ENCODE measurements at places on chromosomes 6 and 20.
A peak's percentile ranks its signal among the peaks of the same experiment; 100 is the strongest.

DNA sequence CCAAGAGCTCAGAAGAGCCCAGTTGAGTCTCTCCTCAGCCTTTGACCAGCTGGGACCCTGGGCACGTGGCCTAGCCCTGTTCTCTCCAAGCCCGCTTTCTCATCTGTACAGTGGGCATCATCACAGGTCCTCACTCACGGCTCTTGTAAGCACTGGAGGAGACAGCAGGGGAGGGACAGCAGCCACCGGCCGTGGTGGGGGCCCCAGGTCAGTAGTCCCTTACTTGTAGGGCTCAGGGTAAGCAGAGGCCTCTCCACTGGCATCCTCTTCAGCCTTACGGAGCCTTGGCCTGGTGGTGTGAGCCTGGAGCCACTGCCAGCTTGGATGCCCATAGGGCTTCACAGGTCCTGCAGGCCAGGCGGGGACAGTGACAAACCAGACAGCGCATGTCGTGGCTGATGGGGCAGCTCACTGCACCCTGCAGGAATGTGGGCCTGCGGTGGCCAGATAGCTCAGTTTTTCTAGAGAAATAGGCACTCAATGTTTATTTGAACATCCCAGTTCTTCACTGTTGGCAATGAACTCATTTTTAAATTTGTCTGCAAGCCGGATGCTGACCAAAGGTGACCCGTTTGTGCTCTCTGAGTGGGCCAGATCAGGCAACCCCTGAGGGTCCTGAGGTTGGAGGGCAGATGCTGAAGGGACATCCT lies 65.1 kb downstream of the ADNP start:
- no peak for DNase-seq

- no peak for DNase-seq
These were observed 124.4 kb downstream of the PTPRT start for GRCh38 chr20:43065299-43065698.

DNA sequence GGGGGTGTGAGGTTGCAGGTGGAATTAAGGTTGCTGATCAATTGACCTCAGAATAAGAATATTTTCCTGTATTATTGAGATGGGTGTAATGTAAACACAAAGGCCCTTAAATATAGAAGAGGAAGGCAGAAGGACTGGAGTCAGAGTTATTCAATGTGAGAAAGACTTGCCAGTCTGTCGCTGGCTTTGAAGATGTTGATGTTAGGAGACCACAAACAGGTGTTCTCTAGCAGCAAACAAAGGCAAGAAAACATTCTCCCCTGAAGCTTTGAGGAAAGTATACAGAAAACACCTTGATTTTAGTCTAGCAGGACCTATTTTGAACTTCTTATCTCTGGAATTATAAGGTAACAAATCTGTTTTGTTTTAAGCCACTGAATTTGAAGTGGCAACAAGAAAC lies 138.9 kb upstream of the PTPRK start:
- DNase-seq, result no peak

GRCh38 chr20:25584905-25585704 lies at the start of gene NINL:
TSS of gene NINL (minus strand) at chr20:25585531. CDS start at chr20:25526587, 58,944 bp downstream.
- peak; percentile 78 for DNase-seq

DNA sequence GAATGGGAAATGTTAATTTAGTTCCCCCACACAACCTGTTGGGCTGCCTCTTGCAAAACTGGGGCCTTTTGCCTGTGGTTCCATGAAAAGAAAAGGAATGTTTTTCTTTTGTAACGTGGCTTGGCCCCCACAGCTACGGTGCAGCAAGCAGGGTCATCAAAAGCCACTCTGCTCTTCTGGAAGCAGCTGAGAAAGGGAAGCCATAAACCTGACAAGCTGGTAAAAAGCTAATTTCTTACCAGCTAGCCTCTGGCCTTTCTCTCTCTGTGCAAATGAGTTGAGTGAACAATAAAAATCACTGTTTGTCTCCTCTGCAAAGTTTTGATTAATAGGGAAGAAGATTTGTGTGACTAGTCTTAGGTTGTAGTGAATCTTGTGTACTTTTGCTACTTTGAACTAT lies 23.5 kb upstream of the NOTCH4 start:
- DNase-seq, result no peak

DNA sequence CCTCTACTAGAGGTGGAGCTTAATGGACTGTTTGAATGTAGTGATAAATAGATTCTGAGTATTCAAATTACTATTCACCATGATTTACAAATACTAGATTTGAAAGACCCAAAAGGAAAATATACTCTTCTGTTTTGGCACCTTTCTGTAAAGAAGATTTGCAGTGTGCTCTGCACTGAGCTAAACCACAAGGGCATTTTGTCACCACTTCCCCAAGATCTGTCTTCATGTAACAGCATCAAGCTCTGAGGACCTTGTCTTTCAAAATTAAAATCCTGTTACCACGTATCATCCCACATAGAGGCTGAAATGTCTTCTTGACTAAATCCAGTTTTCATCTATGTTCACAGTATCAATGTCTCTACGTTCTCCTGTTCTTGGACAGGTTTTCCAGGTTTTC lies 3.3 kb upstream of the PGK2 start:
- DNase-seq, result no peak

DNA sequence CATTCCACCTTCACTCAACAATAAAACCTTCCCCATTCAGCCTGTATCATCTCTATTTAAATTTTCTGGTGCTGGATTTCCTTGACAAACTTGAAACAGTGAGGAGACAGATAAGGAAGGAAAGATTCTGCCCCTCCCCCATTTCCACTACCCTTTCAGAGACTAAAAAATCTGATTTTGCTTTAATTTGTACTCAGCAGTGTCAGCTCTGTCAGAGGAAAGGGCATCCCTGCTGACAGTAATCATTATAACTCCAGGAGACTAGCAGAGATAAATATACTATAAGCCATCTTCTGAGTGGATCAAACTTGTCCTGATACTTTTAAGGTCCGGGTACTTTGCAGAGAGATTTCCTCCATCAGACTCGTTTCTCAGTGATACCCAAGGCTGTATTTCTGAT lies 155.6 kb downstream of the SAMD5 start:
- no peak for DNase-seq

DNA sequence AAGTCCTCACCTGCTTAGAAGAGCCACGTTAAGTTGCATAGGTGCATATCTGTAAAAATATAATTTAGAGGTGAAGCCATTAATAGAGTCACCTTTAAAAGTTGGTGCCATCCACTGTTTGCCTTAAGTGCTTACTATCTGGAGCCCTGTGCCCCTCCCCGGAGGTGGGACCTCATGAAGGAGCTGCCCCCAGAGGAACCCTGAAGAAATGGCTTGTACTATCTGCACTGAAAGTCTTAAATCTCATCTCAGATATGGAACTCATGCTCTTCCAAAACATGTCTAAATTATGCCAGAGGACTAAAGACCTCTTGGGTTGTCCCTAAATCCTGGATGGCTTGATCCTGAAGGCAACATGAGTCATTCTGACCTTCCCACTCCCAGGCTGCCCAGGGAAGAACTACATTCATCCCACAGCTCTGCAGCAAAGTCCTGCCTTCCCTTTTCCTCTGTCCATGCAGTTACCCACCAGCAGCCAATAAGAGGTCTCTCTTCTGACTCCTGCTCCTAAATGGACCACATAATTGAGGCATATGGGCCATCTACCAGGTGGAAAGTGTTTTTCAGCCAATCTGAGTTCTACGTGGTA lies 85.3 kb downstream of the ASXL1 start:
- no peak for DNase-seq

DNA sequence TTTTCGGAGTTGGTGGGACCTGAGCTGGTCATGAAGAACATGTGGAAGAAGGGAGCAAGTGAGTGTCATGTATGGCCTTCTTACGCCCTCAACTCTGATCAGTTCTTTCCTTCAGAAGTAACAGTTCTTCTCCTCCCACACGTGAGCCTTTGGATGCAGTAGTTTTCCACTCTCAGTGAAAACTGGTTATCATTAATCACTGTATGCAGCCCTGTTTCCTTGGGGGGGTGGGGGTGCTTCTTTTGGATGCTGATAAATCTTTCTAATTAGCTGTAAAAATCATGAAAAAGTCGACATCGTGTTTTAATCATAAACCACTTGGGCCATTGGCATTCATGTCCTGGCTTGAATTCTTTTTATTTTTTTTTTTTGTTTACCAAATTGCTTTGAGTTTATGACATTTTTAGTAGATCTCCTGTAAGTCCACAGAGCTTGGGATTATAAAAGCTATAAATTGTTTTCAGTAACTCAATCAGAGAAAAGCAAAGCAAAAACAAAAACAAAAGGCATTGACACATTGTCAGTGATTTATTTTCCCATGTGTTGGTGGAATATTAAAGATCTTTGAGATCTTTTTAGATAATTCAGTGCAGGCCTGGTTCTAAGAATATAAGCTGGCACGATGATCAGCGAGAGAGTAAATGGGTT lies 84.8 kb downstream of the TRMT11 start:
- no peak for DNase-seq

DNA sequence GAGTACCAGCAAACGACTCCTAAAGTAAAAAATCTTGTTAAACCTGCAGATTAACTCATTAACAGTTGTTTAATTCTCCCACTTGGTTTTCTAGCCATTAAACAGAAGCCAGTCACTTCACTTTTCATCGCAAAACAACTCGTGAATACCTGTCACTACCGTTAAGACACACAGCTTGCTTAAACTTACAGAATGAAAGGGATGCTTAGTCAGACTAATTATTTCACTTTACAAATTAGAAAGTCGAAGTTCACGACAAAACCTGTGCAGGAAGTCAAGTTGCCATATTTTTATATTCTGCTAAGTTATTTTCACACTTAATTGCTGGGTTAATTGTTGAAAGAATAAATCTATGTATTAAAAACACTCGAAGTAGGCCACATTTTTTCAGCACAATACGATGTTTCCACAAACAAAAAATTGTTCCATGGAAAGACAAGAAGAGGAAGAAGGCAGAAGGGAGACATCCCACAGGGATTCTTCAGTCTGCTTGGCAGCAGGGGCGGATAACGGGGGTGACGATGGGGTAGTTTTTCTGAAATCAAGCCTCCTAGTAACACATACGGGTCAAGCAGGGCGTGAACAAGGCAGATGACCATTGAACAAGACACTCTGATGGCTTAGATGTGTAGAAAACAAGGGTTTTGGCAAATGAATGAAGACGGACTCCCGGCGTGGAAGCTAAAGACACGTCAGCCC lies 933 bp downstream of the SSR1 start:
- no peak for DNase-seq

GRCh38 chr6:122818866-122819265 lies 29.8 kb downstream of the SMPDL3A start:
- DNase-seq, result no peak

- DNase-seq, result no peak
These were observed 894.3 kb downstream of the TFAP2A start for GRCh38 chr6:9520417-9521151.

DNA sequence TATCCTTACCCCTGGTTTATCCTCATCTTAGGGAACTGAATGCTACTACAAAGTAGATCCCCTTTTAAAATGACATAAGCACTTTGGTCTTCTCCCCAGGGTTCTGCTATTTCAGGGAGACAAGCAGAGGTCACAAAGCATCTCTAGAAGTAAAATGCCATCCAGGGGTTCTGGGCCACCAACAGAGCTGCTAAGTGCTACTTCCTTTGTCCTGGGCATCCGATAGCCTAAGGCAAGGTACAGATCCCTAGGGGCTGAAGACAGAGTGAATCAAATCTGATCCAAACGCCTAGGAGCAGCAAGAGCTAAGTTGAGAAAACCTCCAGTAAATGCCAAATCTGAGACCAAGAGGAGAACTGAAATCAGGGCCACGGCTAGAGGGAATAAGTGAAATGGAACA lies 161.2 kb downstream of the PTPRT start:
- DNase-seq, result no peak

DNA sequence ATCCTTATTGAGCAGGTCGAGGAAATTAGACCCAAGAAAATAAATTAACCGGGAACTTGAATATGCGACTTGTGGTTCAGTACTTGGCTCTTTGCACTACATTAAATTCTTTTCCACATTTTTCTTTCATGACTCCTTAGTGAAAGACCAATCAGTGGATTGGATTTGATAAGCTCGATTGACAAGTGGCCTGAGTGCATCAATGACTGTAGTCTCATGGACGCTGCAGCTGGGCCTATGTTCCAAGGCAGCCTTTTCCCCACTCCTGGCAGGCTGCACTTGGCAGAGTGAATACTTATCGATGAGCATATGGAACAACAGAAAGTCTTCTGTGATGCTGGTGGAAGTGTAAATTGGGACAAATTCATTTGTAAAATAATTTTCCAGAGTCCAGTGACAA lies 210.8 kb upstream of the EXOC2 start:
- DNase-seq, result no peak

GRCh38 chr6:95685822-95686221 lies 108.5 kb downstream of the MANEA start:
- no peak for DNase-seq

- no peak for DNase-seq
These were observed 41.6 kb downstream of the PRND start for GRCh38 chr20:4763261-4763660.

DNA sequence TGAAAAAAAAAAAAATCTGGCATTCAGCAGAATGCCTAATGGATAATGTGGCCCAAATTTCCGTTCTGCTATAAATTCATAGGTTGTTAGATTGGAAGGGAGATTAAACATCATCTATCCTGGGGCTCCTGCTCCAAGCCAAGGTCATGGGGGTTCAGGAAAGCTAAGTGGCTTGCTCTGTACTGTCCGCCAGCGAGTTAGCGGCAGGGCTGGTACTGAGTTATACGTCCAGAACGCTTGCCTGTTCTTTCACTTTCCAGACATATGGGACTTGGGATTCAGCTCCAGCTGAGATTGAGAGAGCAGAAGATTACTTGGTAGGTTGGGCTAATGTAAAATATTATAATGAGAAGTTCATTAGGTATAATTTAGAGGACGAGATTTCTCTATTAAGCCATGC lies 858 bp downstream of the RWDD1 start:
- no peak for DNase-seq

- no peak for DNase-seq
These were observed 41.9 kb downstream of the SYNJ2 start for GRCh38 chr6:158023597-158023939.

DNA sequence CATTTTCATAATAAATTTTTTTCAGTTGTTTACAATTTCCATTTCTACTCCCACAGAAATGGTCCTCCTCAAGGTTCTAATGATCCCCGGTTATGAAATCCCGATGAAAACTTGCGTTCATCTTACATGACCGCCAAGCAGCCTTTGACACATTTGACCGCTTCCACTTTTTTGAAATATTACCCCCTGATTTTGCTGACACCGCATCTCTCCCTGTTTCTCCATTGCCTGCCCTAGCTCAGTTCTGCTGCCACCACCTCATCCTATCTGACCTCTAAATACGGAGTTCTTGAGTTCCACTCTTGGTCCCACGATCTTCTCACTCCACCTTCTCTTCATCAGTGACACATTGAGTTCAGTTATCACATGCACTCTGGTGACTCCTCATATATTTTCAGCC lies 74.1 kb downstream of the SLC35B3 start:
- no peak for DNase-seq

DNA sequence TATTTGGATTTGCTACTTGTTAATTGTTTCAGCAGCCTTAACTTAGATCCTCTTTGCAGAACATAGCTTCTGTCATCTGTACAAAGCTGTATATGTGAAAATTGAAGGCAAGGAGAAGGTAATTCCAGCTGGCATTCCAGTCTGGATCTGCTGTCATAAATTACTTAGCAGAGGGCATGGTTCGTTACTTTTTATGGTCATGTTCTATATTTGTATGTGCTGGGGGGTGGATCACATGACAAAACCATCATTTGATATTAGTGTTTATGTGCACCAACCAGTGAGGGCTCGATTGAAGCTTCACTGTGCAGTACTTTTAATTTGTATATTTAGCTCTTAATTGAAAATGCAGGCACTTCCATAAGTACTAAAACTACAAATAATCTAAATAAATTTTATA lies 80.2 kb downstream of the CAP2 start:
- no peak for DNase-seq
